ENCODE measurements at places on chromosomes 5 and 9.

DNA sequence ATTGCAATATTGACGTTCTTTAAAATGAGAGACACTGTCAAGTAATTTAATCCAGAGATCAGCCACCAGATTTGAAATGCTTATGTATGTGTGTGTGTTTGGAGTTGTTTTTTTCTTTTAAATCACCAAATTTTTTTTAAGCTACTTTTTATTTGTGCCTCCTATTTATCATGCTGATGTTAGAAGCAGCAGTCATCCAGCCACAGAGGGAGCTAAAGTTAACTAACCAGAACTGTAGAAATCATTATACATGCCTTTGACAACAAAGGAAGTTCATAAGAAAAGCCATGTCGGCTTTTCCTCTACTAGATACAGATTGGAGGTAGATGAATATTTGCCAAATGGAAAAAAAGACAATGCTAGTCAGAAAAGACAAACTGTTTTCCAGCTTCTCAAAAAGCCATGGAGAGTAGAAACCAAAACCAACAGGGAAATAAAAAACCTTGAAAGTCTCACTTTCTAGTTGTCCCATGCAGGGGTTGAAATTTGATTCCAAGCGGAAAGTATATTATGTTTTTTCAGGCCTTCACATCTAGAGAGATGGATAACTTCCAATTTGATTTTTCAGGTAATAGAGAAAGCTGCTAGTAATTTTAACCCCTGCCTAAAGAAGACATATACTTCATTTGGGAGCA is 4.5 kb downstream of the PURA start:
- DNase-seq, result no peak

DNA sequence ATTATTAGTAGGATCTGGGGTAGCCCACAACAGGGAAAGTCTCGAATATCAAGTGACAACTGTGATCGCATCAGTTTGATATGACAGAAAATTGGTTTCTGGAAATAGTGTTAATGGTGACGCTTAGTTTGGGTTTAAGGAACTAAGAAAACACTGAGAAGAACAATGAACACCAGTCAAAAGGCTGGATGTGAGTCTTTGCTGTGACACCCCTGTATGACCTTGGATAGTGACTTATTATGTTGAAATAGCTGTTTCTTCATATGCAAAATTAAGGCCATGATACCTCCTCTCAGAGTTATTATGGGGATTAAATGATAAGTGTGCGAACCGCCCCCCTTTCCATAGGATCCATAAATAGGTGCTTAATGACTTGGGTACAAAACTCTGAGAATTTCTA is 926 bp downstream of the DNAJC25 start:
- DNase-seq, result no peak

- DNase-seq, result no peak
These were observed 135.8 kb downstream of the TLE4 start for GRCh38 chr9:79707589-79707988.

DNA sequence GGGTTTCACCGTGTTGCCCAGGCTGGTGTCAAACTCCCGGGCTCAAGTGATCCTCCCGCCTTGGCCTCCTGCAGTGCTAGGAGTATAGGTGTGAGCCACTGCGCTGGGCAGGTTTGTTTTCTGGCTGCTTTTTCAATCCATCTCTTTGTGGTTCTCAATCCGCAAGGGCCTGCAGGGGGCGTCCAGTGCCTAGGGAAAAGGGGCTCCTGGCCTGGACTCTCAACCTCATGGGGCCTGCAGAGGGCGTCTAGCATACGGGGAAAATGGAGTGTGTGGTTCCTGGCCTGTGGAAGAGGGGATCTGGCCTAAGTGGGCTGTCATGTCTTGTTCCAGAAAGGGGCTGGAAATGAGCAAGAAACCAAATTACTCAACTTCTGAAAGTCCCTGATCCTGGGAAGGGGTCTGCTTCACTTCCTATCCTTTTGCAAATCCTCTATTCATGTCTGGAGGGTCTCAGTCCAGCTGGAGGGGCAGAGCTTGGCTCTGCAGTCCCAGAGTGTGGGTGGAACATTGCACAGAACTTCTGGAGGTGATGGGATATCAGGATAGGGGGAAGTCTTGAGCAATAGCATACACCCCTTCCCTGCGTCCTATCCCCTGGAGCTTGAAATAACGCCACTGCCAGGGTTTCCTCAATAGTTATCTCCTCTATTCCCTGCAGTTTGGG is 12.7 kb upstream of the CCL27 start:
- DNase-seq, result peak; percentile 48

GRCh38 chr9:121295662-121296191 is 27.8 kb downstream of the GSN start:
- DNase-seq, result no peak

DNA sequence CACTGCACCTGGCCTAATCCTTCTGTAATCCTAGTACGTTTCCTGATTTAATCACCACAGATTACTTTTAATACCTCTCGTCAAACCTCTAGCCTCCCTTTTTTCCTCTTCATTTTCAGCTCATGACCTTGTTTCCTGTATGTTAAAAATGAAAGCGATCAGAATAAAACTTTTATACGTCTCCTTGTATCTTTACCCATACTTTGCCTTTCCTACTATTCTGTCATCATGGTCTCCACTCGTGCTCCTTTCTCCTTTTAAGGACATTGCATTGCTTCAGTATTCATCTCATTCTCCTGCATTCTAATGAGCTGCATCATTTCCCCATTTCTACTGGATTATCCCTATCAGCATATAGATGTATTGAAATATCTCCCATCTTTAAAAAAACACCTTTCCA is 8.5 kb downstream of the CDC42SE2 start:
- DNase-seq, result no peak

GRCh38 chr5:17463653-17464052 is 34.4 kb upstream of the TAF11L2 start:
- DNase-seq, result no peak

- DNase-seq, result no peak
These were observed 124.8 kb downstream of the HSD17B3 start for GRCh38 chr9:96177005-96177718.

DNA sequence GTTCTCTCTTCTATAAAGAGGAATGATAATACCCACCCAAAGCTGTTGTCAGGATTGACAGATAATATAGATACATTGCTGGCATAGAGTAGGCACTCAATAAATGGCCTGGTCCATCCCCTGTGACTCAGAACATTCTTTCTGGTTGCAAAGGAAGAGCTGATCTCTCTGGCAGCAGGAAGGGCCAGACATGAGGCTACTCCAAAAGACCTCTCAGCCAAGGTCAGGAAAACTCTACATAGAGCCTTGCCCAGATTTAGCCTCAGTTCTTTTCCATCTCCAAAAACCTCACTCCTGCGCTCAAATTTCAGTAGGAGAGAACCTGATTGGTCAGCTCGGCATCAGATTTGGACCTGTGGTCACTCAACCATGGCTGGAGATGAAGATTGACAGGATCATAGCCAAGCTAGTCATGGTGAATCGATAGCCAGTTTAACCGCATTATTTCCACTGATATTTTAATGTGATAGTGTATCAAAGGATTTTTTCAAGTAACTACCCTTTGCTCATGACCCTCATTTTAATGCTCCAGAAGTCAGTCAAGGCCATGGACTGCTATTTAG is 319.6 kb downstream of the DRD1 start:
- DNase-seq, result no peak
